ENCODE measurements at places on chromosomes 11 and 22.

DNA sequence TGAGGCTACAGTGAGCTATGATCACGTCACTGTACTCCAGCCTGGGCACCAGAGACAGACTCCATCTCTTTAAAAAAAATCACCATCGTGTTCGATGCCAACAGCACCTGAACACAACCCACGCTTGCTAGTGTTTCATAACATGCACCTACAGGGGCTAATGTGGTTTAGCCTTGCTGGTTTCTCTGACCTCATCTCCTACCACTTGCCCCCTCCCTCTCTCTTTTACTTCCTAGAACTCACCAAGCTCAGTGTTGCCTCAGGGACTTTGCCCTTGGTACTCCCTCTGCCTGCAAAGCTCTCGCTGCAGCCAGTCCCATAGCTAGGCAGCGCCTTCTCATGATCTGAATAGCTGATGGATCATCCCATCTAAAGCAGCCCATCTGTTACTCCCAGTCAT, 99.8 kb downstream of the FBXO7 start:
- no peak for ATAC-seq

DNA sequence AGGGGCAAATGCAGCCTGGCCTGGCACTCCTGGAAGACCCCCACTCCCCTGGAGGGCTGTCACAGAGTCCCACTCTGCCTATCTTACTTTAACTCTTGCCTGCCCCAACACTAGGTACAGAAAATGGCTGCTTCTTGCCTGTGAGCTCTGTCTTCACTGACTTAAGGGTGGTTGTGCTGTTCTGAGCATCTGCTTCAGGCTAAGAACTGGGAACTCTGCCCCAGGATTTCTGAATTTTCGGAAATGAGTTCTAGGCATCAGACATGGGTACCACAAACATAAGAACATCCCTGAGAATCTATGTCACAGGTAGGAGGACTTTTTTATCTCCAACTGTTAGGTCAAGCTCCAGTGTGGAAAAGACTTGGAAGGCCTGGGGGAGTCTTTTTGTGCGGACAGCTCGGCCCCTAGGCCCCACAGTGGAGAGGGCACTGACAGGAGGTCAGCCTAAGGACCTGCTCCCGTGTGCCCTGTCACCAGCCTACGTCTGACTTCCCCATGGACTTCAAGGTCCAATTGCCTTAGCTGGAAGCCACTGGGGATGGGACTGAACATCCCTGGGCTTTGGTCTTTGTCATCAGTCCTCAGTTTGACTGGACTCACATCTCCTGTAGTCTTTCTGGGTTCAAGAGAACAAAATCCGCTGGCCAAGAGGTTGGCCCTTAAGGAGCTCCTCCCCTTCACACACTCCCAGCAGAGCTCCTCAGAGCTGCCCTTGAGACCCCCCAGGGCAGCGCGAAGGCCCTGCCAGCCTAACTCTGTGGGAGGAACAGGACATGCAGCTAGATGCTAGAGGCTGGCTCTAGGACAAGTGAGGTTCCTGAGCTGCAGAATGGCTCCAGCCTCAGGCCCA, 31.9 kb downstream of the PPP2R1B start:
- ATAC-seq: no peak

GRCh38 chr11:125371431-125371935, 124.6 kb downstream of the FEZ1 start:
- ATAC-seq: no peak

DNA sequence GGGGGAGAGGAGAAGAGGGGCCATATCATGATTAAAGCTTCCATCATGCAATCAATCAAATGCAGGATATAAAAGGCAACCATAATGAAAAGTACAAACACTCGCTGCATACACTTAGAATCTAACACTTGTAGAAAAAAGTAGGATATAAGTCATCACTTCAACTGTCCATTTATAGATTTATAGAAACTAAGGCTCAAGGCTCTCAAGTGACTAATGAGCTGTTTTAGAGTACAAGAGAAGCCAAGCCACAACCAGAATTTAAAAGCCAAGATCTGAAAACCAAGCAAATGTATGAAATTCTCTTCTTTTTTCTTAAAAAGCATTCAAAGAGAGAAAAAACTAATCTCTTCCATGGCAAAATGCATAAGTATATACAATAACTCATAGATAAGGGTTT, 160.2 kb upstream of the BLID start:
- no peak for ATAC-seq

DNA sequence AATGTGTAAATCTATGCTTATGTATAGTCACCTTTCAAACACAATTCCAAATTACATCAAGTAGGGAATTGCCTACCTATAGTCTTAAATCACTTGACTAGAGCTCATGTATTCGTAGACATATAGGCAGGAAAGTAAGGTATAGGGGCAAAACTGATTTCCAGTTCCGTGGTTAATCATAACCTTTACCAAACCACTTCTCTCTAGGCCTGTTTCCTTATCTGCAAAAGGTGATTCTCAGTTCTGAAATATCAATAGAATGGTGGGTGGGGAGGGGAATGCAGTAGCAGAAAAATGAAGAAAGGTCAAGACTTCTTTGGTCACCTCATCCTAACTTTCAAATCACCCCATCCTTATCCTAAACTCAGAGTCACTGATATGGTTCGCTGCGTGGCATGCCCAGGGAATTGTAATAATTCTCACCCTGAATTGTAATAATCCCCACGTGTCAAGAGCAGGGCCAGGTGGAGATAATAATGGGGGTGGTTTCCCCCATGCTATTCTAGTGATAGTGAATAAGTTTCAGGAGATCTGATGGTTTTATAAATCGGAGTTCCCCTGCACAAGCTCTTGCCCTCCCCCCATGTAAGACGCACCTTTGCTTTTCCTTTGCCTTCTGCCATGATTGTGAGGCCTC, 1.9 kb upstream of the ANO5 start:
- no peak for ATAC-seq

DNA sequence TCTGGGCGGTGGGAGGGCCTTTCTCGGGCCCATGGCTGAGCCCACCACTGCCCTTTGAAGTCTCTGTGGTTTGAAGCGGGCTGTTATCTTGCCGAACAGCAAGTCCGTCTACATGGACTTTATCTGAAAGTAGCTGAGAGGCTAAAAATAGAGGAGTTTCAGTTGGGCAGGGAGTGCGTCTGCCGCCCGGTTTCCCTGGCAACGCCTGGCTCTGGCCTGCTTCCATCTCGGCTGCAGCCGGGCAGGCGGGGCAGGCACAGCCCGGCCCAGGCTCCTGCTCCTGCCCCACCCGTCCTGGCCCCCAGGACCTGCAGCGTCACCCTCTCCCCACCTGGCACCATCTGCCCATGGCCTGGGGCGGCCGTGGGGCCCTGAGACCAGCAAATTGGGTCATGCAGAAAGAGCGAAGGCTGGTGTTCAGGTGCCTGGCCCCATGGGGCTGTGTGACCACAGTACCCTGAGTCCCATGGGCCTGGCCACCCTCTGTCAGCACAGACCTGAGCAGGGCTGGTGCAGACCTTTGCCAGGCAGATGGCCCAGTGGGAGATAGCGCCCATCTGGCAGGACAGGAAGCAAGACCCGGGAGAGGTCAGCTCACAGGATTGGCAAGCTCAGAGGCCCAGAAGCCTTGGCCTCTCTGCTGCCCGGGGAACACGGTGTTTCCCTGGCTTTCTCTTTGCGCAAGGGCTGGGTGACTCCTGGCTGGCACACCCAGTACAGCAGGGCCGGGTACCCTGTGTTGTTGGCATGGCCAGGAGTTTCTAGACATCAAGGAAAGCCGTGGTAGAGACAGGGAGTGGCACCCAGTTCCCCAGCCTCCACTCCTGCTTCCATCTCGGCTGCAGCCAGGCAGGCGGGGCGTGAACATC, 79.1 kb upstream of the KCNQ1OT1 start:
- ATAC-seq: no peak

GRCh38 chr11:36750349-36750748, 152.3 kb upstream of the RAG2 start:
- no peak for ATAC-seq

DNA sequence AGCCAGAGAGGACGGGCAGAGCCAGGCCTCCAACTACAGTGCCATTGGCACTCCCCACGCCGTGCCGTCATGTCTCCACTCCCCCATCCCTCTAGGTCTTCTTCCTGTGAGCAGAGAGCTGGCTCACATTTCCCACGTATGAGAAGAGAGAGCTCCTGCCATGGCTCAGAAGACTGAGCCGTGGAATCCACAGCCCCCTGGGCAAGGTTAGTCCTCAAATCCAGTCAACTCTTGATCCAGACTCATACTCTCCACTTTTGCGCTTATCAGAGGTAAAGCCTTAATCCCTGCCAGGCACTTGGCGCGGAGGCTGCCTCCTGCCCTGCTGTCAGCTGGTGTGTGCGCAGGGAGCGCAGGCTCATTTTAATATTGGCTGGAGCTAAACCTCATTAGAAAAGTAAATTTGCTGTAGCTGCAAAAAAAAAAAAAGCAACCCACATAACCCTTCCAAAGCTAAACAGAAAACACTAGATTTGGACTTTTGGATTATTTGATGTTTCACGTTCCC, 4.7 kb downstream of the B3GAT1 start:
- ATAC-seq: no peak

DNA sequence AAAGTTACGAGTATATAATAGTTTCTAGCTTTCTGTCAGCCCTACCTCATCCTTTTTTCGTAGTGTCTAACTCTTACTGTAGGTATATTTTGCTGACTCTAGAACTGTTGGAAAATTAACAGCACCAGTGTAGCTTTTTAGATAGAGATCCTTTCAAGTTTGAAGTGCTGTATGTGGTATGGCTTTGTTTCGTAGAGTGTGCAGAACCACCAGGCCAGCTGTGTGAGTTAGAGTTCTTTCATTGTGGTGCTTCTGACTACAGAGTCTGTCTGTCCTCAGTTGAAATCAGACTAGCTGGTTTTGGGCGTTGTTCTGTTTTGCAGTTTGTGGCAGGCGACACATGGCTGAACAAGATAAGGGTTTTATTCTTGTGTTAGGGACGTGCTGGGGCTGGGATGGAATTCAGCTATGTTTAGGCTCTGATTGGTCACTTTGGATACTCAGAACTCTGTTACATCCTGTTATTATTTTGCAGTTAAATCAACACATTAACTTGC, 3.2 kb downstream of the ARHGEF12 start:
- ATAC-seq: no peak

DNA sequence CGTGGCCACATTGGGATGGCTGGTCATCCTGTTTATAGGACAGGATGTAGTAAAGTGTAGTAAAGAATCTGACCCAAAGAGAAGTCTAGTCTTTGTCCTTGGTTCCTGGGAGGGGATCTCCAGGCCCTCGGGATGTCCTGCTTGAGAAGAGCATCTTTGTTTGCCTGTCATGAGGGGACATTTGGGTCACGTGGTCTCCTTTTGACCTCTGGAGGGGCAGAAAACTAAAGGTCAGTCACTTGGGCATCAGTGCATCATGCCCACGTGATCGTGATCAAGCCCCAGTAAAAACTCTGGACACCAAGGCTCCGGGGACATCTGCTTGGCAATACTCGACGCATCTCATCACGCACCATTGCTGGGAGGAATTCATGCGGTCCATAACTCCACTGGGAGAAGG, 9.1 kb downstream of the SMIM38 start:
- ATAC-seq: no peak

DNA sequence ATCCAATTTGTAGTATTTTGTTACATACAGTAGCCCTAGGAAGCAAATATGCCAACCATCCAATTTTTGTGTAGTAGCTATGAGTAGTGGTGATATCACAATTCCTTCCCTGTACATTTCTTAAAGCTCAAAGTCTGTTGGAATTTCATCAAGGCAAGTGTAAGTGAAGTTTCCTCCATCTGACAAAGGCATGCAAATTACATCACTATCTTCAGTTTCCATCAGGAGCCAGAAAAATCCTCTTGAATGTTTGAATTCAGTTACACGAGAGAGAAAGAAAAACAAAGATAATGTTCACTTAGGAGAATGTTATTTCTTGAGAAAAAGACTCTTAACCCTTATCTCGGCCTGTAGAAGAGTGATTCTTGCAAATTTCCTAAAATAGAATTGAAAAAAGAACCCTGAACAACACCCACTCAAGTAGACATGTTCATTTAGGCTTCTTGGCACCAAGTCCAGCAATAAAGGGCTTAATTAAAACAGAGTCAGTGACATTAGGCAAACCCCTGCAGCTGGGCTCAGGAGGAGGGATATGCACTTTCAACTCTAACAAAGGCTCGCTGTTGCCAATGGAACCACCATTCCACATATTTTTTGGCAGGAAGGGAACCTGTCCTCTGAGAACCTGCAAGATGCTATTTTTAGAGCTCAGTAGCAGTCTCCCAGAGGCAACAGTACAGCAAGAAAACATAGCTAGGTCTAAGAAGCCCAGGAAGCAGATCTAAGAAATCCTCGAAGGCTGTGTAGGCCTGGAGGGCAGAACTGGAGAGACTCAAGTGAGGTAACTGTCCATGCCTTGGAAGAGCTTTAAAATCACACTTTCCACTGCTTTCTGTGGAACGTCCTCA, 144.6 kb downstream of the CCDC81 start:
- ATAC-seq: no peak

DNA sequence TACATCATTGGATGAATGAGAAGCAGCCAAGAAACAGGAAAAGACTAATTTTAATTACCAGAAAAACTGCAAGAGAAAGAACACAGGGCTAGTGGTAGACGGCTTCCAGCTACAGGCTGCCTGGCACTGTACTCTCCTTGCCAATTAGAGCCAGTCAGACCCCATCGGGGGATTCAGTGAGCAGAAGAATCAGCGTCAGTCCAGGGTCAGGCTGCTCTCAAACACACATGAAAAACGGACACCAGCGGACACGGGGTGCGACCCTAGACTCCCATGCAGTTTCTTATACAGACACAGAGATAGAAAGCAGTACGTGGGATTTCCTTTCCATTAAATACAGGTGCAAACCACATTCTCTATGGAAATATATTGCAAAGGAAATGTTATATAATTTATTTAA, 1.1 kb upstream of the CNTN5 start:
- no peak for ATAC-seq

DNA sequence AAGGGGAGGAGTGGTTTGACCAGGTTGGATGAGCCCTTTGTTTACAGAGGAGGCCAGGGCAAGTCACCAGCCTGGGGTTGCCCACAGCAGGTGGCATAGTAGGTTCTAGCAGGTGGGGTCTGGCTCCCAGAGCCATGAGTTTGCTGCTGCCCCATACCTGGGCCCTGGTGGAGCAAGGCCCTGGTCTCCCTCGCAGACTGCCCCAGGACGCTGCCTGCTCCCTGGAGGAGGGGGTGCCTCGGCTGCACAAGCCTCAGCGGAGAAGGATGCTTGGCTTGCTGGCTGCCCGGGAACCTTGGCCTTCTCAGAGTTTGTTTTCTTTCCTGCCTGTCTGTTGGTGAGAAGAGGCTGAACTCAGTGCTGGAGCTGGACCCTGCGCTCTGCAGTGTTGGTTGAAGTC, 54.9 kb downstream of the LRP5 start:
- ATAC-seq: no peak

- no peak for ATAC-seq
These were observed 808.0 kb downstream of the DLG2 start for GRCh38 chr11:84819128-84819527.

DNA sequence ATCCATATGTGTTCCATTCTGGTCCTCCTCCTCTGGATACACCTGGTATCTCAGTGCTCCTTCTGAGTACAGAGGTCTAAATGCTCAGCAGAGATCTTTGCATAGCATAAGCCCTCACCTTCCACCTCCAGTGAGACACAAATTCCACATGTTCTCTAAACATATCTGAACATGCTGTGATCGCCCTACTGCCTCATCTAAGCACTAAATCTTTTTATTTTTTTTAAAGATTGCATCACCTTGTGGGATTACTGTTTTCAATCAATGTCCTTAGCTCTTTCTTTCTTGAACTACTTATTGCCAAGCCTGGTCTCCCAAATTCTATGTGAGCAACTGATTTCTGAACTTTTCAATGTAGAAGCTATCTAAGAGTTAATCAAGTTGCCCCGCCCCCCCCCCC, 113.4 kb downstream of the TRPC6 start:
- no peak for ATAC-seq

Measured in stimulated activated memory B cell treated with anti-CD40 and anti-IgM and Interleukin-4, amounts not matched to agents 10 μg/mL and 1 μg/mL and 100 μg/mL, for 72 hours (primary cell).